ENCODE measurements at places on chromosomes 3 and 15.

- no peak for DNase-seq
Observed at GRCh38 chr3:14007006-14007405, 117.7 kb downstream of the CHCHD4 start.

DNA sequence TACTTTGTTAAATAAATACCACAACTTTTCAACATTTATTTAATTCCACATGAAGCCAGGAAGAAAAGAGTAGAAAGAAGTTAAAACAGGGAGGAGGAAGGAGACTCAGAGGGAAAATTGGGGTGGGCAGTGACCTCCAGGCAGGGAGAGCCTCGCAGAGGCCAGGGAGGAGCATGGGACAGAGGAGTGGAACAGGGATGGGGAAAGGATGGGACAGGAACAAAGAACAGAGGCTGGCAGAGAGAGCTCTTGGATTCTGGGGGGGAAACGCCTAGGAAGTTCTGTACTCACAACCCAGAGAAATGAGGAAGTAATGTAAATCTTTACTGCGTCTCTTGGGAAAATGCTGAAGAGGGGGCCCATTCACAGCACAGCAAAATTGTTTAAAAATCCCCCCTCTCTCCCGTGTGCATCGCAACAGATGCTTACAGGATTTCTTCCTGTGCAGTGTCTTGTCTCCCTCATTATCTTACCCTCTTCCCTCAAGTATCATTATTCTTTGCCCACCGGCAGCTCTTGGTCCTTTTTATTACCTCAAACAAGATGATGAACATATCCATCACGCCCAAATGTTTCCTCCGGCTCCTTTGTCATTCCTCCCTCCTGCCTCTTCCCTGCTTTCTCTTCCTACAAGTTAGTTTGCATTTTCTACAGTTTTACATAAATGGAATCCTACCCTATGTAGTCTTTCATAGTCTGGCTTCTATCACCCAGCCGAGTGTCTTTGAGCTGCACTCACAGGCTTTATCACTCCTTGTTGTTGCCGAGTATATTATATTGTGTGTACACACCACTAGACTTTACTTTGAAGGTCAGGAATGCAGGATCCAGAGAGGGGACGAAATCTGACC is 65.5 kb downstream of the ARHGAP31 start:
- DNase-seq: no peak

DNA sequence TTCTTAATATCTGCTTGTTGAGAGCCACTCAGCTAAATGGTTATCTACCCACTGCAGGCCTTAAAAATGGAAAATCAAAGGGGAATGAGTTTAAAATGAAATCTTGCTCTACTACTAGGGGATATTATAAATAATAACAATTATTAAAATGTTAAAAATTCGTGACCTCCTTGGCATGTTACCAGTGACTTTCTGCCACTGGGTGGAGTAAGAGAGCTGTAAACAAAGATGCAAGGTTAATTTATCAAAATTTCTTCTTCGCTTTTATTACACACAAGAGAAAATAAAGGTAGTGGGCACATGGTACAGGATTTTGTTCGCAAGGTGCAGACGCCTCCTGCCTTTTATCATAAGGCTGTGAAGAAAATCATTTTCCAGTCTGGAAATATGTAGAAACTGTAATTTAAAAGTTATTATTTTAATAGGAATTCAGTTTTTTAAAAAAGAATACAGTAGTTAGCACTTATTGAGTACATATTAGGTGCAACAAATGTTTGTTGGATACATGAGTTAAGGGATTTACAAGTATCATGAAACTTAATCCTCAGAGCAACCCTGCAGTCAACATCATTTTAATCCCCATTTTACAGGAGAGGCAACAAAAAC is 272.6 kb downstream of the SUCLG2 start:
- no peak for DNase-seq

- no peak for DNase-seq
Observed at GRCh38 chr3:111031538-111031937, 40.1 kb upstream of the NECTIN3 start.

DNA sequence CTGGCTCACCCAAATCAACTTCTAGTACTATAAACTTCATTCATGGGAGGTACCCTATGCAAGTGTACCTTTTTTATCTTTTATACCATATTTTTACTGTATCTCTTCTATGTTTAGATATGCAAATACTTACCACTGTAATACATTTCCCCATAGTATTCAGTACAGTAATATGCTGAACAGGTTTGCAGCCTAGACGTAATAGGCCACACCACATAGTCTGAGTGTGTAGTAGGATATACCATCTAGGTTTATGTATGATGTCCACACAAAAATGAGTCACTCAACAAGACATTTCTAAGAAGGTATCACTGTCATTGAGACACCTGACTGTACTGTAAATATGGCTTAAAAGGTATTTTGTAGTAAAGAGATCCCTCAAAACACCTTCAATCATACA is 124.7 kb downstream of the PLOD2 start:
- no peak for DNase-seq

GRCh38 chr15:29021857-29022256 is 136.1 kb downstream of the APBA2 start:
- DNase-seq: no peak

DNA sequence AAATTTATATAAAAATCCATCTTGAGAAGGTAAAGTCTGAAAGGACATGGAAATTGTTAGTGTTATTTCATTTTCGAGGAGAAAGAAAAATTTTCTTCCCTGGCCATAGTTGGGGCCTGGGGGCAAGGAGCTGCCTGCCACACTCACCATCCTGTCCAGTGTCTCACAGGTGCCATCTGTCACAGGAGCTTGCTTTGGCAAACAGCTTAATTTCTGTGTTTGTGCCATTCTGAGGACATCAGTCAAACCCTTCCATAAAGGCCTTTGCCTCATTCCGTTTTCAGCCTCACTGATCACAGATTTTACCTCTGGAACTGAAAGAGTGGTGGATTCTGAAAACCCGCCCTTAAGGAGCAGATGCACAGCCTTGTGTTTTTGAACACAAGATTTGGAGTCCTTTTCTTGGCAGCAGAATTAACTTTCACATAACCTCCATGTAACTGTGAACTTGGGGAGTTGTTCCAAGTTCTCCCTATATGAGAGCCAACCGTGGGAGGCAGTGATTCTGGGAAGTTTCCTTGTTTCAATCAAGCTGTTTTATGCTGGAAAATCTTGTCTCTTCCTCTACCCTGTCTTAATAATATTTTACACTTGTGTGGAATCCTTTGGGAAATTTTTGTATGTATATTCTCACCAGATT is 254.7 kb downstream of the CACNA2D3 start:
- DNase-seq: no peak
